CD4-positive, alpha-beta T cell treated with Interleukin-6 at 100 ng/mL for 8 hours (primary cell): ENCODE measurements at places on chromosomes 12 and 14.

DNA sequence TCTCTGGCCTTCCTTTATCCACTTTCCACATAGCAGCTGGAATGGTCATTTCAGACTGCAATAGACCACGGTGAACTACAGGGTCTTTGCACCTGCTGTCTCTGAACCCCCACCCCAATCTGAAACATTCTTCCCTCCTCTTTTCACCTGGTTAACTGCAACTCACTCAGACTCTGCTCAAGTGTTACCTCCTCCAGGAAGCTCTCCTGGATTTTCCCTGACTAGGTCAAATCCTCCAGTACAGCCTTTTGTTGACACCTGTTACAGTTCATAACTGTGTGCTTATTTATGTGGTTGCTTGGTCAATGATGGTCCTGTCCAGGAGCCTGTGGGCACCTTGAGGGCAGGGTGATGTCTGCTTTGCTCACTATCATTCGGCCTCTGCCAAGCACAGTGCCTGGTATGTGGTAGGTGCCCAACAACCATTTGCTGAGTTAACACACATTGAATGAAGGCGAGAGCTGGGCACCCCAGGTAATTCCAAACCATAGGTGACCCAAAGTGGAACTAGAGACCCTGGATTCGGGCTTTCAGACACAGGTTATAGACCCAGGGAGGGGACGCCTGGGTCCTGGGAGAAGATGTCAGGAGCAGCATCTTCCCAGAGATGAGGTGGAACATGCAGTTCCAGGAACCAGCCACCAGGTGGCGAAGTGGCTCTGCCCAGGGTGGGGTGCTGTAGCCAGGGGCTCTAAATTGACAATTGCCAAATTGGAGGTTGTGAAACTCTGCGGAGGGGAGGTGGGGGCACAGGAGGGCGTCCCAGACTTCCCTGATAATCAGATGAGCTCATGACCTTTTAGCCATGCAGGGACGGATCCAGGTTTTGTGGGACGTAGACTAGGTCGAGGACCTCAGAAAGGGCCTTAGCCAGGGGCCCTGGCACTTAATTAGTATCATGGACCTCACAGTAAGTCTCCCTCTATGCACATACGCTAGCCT is 28.1 kb downstream of the TRPV4 start:
- peak; percentile 65 for DNase-seq

DNA sequence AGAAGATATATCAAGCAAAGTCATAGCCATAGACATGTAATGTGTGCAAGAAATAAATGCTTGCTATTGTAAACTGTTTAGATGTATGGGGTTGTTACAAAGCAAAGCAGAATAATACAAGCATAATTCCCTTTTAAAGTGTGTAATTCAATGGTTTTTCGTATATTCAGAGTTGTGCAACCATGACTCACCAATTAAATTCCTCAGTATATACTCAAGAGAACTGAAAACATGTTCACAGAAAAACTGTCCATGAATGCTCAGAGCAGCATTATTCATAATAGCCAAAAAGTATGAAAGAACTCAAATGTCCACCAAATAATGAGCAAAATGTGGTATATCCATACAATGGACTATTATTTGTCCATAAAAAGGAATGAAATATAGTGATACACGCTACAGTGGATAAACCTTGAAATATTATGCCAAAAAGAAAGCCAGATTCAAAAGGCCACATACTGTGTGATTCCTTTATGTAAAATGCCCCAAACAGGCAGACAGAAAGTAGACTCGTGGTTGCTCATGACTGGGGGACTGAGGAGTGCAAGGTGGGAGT is 9.3 kb downstream of the GXYLT1 start:
- no peak for DNase-seq

DNA sequence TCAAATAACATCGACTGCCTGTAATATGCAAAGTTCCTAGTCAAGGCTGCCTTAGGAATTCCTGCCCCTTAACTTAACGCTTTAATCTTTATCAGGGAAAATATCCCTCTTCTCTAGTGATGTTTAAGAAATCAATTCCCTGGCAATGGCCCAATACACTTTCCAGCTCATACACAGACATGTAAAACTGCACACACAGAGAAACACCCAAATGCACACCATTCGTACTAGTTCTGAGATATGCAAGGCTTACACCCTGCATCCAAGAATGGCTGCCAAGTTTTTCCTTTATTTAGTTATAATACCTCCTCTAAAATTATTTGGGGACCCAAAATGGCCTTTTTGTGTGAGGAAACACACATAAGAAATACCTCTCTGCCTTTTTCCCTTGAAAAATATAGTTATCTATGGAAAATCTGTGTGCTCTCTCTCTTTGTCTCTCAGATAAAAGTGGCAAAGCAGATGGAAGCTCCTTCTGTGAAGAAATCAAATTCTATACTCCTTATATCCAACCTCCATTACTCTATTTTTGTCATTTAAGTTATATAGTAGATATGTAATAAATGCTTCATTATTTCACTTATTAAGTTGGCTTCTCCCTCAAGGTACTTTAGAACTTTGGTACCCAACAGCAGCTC is 120.0 kb upstream of the MDM1 start:
- no peak for DNase-seq

DNA sequence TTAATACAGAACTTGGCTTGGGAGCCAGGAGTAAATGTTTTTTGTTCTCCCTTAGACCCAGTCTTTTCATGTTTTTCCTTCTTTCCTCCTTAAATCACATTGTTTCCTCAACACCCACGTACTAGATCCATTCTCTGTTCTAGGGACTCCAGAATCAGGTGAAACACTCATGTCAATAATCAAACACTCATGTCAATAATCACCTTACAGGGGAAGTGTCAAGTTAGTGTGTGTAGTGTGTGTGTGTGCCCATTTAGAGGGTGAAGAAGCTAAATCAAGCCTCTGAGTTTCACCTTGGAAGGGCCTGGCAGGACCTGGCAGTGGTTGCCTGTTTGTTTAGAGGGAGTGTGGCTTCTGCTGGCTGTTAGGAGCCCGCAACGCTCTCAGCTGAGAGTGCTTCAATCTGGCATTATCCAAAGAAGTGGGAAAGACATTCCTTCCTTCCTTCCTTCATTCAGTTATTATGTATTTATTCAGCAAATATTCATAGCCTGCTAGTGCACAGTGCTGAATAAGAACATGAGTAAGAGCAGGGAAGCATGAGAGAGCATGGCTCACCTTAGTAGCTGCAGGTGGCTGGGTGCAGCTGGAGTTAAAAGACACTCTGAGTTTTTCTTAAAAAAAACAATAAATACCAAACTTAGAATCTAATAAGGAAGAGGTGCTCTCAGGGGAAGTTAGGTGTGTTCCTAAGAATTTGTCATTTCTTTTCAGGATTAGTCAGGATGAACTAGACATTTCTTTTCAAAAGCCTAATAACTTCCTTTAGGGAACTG is 17.6 kb upstream of the EID3 start:
- DNase-seq, result no peak

- DNase-seq, result no peak
Observed at GRCh38 chr14:88354358-88354757, 31.1 kb upstream of the SPATA7 start.

DNA sequence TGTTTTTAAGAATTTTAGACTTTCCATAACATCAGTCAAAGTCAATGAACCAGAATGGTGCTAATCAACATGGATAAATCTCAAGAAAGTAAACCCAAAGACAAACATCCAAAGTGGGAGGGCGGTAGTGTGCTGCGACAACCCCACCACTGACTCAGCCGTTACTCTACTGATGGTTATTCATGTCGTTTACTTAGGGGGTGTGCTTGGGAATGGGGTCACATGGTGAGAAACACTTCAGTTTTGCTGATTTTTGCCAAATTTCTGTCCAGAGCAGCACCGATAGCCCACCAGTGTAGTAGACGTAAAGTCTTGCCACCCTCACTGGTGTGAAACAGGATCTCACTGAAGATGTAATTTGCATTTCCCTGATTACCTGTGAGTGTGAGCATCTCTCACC is 99.9 kb downstream of the ADGRD1 start:
- no peak for DNase-seq

DNA sequence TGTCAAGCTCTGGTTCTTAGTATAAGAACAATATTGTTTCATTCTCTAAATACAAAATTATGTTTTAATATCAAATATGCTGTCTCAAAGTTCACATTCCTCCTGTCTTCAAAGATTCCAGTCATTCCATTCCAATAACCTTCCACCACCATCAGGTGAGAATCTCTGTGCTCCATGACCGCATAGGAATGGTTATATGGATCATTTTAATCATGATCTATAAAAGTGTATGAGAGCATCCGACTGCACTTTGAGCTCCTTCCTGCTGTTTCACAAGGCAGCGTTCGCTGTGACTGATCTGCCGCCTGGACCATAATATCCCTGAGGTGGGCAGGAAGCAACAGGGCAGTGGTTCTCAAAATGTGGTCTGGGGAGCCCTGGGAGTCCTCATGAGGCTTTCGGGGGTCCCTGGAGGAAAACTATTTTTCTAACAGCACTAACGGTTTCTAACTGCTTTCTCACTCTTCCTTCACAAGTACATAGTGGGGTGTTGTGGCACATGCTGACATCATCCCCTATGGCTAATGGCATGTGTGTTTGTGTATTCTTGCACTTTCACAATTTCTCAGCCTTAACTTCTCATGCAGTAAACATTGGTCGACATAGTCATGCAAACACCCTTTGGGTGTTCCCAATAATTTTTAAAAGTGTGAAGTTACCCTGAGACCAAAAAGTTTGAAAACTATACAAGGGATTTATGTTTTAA is 137.4 kb downstream of the ANO2 start:
- DNase-seq, result no peak

DNA sequence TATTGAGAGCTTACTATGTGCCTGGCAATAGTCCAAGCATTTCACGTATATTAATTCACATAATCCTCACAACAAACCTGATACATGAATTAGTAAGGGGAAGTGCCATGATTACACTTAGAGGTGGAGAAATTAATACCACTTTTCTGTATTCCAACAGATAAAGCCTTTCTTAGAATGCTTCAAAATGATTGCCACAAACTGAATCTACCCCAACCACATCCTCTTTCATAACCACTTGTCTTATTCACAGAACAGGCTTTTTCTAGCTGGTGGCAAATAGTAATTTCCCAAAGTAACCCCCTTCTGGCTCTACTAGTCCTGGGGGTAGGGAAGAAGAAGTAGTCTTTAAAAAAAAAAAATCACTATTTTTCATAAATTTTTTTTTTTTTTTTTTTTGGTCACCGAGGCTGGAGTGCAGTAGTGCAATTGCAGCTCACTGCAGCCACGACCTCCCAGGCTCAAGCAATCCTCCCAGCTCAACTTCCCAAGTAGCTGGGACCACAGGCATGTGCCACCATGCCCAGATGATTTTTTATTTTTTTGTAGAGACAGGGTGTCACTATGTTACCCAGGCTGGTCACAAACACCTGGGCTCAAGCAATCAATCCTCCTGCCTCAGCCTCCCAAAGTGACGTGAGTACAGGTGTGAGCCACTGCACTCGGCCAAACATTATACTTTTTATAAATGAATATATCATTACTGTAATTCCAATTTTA is 59.0 kb upstream of the ARID2 start:
- peak; percentile 49 for DNase-seq

- no peak for DNase-seq
Observed at GRCh38 chr14:55744321-55744720, 164.3 kb downstream of the KTN1 start.

DNA sequence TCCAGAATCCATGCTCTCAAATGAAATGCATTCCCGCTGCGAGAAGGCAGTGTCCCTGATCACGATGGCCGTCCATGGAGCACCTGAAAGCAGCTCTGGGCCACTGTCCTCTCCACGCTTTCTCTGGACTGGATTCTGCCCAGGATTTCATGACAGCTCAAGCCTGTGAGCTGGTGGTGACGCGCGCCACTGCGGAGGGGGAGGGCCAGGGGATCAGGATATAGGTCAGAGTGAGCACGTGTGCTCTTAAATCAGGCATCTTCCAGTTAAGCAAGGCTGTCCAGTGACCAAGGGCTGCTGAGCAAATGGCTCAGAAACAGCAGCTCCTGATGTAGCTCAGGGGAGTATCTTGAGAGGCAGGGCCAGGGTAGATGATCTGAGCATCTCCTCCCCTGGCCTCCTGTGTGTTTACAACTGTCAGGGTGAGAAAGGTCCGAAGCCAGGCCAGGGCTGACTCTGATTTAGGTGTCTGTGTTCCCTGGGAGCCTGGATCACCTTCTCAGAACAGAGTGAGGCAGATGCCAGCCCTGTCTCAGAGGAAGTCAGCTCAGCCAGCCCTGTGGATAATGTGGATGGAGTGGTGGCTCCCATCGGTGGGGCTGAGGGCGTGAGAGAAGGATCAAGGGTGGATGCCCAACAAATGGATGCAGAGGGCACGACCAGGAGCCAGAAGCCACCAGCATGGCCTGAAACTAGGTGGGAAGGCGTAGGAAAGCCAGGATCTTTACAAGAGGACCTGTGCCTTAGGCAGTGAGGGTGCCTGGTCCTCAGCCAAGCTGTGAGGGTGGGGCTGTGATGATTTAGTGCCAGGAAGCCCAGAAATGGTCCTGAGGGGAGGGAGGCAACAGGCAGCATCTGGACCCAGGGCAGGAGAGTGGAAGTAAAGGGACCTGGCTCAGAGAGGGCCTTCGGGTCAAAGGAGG is 55.3 kb downstream of the ELK3 start:
- no peak for DNase-seq

DNA sequence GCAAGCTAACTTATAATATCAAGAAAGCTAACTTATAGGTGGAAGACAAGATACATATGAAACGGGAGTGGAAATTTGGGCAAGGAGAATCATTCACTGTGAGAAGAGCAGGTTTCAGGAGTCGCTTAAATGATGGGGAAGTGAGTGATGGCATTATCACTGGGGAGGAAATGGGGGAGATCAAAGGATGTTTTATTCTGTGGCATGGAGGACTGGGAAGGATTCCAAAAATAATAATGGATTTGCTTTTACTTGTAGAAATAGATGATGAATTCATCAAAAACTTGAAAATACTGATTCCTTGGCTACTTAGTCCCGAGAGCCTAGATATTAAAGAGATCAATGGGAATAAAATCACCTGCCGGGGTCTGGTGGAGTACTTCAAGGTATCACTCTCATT is 47.8 kb downstream of the SAV1 start:
- no peak for DNase-seq

- no peak for DNase-seq
Observed at GRCh38 chr12:131379738-131380137, 331.2 kb upstream of the SFSWAP start.

DNA sequence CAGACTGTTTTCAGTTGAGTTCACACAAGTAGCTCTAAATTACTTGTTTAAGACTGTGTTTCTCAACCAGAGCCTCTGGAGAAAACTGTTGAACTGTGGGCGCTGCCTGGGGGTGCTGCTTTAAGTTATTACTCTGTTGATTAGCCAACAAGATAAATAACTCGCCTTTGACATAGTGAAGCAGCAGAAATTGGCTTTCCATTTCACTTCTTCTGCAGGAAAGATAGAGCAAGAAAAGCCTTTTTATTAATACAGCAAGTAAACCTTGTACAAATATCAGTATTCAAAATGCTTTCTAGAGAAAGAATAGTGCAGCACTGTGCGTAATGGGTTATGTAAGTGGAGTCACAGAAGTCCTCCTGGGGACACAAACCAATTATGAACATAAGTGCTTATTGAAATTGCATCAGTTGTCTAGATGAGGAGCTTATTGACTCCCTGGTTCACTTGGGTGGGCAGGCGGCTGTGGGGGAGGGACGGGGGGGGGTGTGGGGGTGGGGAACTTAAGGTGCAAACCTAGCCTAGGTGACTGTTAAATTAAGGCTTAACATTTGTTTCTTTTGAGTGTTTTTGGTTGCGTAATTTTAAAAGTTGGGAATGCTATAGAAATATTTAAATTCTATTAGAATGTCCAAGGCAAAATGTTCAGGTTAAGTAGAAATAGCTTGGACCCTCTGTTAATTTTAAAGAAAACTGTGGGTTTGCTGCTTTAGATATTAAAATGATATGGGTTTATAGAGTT is 6.3 kb downstream of the FRS2 start:
- no peak for DNase-seq
